ENCODE measurements at places on chromosomes 7 and 10.

DNA sequence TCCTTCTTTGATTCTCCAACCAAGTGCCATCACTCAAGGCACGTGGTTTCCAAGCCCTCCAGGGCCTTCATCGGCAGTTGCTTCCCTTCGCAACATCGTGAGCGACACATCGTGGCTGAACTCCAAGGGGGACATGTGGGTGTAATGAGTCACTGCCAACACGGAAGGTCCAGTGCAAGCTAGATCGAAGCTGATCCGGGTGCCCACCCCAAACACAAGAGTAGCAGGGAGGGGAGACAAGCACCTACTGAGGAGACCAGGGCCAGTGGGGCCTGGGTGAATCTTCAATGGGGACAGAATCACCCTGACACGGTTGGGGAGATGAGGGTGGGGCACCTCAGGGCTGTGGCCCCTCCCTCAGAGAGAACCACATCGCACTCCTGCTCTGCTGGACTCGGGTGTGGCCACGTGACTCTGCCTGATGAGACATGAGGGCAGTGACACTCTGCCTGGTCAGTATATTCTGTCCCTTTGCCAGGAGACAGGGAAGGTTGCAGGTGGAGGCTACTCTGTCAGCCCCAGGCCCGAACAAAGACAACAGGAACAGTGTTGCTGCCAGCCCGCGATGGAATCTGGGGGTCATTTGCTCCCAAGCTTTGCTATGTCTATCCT, 36.8 kb upstream of the HSPA12A start:
- DNase-seq: no peak

GRCh38 chr10:27724287-27724686, 21.3 kb downstream of the MKX start:
- no peak for DNase-seq

GRCh38 chr7:114533131-114533530, 118.5 kb downstream of the FOXP2 start:
- DNase-seq: no peak

DNA sequence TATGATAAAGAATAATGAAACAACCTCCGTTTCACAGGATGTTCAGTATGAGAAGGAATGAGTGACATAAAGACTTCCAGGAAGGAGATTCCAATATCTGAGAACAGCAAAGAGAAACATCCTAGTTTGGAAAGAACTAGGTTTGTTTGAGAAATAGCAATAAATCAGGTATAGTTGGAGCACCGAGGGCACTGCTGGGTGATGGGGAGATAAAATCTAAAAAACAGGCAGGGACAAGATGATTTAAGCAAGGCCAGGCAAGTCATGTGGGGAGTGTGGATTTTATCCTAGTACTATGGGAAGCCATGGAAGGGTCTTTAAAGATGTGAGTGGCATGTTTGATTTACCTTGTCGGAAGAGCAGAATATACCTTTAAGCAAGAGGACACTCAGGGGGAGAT, 169.7 kb downstream of the SPAG6 start:
- no peak for DNase-seq

- no peak for DNase-seq
Observed at GRCh38 chr10:124414076-124414475, 4.6 kb downstream of the OAT start.

DNA sequence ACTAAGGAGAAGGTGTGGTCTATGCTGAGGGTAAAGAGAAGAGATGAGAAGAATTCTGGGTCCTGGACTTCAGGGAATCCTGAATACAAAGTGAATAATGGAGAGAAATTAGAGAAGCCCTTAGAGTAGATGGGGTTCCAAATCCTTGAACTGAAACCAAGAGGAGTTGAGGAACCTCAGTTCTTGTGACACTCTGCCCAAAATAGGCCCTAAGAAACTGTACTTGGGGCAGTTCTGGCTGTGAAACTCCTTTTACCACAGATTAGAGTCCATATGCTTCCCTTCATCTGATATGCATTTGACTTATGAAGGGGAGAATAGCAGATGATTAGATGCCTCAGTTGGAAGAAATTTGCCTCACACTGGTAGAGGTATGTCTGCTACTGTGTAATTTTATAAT, 19.0 kb downstream of the TES start:
- DNase-seq: no peak

DNA sequence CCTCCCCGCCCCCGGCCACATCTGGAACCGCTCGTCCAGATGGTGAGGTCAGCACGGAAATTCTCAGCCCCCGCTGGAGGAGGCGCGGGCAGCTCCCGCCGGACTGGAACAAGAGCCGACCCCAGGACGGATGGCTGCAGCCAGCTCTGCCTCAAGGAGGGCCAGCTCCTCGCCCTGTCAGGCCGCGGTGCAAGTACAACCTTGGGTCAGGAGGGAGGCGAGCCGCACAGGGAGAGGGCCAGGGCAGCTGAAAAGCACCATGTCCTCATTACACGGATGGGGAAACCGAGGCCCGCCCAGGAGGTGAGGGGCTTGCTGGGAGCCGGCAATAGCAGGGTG, 3.8 kb upstream of the GRIFIN start:
- DNase-seq: no peak

DNA sequence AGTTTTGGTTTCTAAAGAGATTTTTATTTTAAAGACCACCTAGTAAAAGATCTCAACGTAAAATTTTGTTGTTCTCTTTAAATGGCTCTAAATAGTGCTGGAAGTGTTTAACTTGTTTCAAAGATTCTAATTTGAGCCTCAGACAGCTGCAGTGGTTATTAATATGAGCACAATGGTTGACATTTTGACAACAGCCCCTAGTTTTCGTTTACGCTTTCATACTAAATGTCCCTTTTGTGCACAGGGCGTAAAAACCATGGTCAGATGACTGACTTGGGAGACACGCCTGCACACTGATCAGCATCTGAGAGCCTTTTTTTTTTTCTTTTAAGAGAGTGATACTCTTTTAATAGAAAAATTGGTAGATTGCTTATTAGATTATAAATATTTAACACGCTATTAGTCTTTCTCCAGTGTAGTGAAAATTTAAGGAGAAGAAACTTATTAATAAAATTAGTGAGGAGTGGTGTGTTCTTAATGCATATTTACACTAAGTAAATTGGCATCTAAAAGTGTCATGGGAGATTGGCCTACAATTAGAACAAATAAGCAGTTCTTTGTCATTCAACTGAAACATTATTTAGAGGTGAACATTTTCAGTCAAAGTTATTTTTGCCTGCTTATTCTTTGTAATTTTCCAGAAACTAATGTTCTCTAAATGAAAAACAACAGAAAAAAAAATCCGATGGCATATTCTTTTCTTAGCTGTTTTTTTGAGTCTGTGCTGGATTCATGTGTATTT, 182.8 kb upstream of the PHYHIPL start:
- DNase-seq: no peak

GRCh38 chr7:55641811-55642210, 69.5 kb upstream of the VOPP1 start:
- no peak for DNase-seq

DNA sequence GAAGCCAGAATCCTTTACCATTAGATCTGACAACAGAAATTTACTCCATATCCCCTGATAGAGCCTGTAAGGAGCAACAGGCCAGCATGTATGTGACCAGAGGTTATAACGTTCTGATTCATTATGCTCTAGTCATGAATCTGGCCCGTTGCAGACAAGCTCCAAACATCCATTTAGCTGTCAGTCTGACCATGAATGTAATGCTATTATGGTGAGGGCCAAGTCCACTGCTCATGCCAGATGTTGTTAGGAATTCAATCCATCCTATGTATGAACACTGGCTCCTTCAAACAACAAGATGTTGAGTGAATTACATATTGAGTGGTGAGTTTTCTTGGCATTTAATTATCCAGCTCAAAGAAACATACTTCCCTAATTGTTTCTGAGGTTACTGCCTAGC, 610.1 kb upstream of the ANKRD30A start:
- no peak for DNase-seq

DNA sequence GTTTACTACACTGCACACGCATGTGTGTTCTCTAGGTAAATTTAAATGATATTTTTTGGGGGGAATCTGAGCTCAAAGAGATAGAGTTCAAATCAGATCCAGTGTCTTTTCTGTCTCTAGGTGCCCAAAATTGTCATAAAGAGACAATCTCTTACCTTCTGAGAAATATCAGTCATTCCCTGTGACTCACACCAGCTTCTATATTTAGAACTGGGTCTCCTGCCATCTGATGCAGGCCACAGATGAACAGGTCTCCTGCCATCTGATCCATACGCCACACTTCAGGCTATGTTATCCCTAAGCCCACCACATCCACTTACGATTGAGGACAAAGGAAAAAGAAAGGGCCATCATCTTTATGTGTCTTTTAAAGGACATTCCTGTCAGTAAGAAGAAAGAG, 136.3 kb upstream of the LAMB4 start:
- DNase-seq: no peak
